Activated T-helper 1 cell treated with anti-CD3 and anti-CD28 coated beads, Interleukin-12 subunit alpha, Interleukin-12 subunit beta, Interleukin-2, Interleukin-4 antibody, amounts not matched to agents 30 ng/mL and 10 ng/mL and 1 ng/mL, durations not matched to agents 14 hours and 24 hours and 36 hours (primary cell): ENCODE measurements at places on chromosomes 5 and 9. TPM values are rescaled to one million over a fixed set of nuclear protein-coding genes. Genes with fewer than 3 reads are reported as not detected.

Gene GGTA1
- 0.12 and 0.16 TPM in 2 replicates for total RNA-seq

GRCh38 chr9:135605238-135605781 lies 34.0 kb downstream of the GLT6D1 start:
- DNase-seq = no peak
- H3K27me3 ChIP-seq = no peaks in the 10 kb centered on the region
- H3K36me3 ChIP-seq = no peaks in the 10 kb centered on the region
- no peak overlapping the region for H3K4me3 ChIP-seq

DNA sequence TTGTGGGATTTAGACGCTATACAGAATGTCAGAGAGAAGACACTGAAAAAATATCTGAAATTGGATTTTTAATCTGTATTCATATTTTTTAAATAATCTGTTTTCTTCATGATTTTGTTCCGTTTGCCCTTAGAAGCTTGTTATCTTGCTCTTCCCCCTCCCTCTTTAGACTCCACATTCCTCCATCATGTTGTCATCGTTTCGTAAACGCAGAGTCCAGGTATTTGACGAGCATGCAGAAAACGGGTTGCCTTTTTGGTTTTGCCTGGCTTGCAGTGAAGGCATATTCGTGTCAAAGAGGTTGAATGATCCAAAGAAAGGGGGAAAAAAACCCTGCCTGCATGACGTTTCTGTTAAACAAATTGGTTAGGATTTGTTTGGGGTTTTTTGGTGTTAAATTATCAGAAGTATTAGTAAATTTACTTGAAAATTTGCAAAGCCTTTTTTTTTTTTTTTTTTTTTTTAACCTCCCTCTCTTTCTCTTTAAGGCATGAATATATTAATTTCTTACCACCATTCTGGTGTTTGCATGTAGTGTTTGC lies 2.9 kb downstream of the SPTAN1 start:
- H3K27me3 ChIP-seq = no peaks in the 10 kb centered on the region
- H3K27ac ChIP-seq = no peak overlapping the region
- peaks cover 45% of the 10 kb centered on the region for H3K4me1 ChIP-seq

Gene GABRA6
- not detected in 2 replicates for total RNA-seq

- H3K4me3 ChIP-seq = no peak overlapping the region
- H3K27me3 ChIP-seq = peaks cover 16% of the 10 kb centered on the region
- H3K27ac ChIP-seq = no peak overlapping the region
- no peak for DNase-seq
- no peaks in the 10 kb centered on the region for H3K36me3 ChIP-seq
Observed at GRCh38 chr5:95664204-95664786, 17.7 kb downstream of the RFESD start.

Gene LEAP2
- total RNA-seq = 3.9 and 4.9 TPM in 2 replicates
